ENCODE measurements at places on chromosomes 2 and 18. TPM values are rescaled to one million over a fixed set of nuclear protein-coding genes. Genes with fewer than 3 reads are reported as not detected.

- no peak for DNase-seq
Observed at GRCh38 chr2:21772624-21773023, 648.9 kb downstream of the TDRD15 start.

DNA sequence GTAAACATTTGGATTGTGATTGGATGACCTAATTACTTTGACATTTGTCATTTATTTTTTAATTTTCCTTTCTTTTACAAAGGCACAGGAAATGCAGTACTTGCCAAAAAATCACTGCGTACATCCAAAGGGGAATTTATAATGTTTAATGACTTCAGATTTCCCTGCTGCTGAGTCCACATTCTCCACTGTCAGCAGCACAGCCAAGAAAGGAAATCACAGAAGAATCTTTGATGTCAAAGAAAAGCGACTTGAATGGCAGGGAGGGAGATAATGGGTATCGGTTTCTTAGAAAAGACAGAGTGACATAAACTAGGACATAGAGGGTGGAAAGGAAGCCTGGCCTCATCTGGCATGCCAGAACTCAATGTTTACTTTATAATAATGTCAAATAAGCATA, 41.4 kb upstream of the COPS8 start:
- DNase-seq: peak; percentile 29

GRCh38 chr18:46336278-46337111, 232.3 kb downstream of the HAUS1 start:
- DNase-seq: peak; percentile 52

GRCh38 chr2:111694700-111695101, 189.3 kb downstream of the ANAPC1 start:
- DNase-seq: no peak

DNA sequence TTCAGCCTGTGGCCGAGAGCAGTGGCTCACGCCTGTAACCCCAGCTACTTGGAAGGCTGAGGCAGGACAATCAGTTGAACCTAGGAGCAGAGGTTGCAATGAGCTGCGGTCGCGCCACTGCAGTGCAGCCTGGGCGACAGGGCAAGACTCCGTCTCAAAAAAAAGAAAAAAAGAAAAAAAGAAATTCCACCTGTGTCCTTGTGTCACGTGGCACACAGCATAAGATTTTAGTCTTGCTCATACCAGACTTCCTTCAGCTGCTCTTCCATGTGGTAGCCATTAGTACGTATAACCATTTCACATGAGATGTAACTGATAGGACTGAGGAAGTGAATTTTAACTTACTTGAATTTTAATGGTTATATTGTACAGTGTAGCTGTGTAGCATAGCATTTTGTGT, 4.0 kb downstream of the NOP58 start:
- DNase-seq: no peak

- DNase-seq: no peak
Observed at GRCh38 chr2:201680743-201681142, 17.7 kb downstream of the MPP4 start.

DNA sequence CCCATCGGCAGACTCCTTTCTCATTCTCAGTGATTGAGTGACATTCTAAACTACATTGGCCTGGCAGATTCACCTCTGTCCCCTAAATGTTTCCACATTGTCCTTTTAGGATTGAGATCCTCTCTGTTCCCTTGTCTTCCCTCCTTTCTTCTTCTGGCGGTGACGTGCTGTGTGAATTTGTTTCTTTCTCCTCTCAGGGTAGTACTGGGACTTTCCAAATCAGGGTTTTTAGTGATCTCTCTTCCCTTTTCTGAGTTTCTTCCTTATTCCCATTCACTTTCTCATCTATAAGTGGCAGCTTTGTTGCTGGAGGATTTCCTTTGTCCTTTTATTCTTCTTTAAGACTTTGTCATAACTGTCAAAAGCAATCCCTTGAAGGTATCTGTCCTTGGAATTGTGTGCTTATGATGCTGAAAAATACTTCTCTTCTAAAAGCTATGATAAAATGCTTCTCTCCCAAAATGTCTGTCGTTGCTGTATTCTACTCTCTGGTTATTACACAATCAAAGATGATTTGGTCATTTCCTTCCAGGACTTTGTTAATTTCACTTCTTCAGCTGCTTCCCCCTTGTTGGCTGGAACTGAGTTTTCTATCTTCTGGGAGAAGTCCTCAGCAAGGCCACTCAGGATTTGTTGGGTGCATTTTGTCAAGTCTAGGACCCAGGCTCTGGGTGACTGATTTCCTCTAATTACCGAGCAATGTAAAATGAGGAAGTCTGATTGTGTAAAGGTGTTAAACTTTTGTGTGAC, 4.9 kb upstream of the IL1B start:
- DNase-seq: no peak

GRCh38 chr18:2981212-2981728, 31.7 kb downstream of the LPIN2 start:
- no peak for DNase-seq

- DNase-seq: peak; percentile 57
Observed at GRCh38 chr2:101710471-101711318, 13.2 kb downstream of the MAP4K4 start.

- no peak for DNase-seq
Observed at GRCh38 chr18:67211646-67212045, 304.9 kb downstream of the DSEL start.

DNA sequence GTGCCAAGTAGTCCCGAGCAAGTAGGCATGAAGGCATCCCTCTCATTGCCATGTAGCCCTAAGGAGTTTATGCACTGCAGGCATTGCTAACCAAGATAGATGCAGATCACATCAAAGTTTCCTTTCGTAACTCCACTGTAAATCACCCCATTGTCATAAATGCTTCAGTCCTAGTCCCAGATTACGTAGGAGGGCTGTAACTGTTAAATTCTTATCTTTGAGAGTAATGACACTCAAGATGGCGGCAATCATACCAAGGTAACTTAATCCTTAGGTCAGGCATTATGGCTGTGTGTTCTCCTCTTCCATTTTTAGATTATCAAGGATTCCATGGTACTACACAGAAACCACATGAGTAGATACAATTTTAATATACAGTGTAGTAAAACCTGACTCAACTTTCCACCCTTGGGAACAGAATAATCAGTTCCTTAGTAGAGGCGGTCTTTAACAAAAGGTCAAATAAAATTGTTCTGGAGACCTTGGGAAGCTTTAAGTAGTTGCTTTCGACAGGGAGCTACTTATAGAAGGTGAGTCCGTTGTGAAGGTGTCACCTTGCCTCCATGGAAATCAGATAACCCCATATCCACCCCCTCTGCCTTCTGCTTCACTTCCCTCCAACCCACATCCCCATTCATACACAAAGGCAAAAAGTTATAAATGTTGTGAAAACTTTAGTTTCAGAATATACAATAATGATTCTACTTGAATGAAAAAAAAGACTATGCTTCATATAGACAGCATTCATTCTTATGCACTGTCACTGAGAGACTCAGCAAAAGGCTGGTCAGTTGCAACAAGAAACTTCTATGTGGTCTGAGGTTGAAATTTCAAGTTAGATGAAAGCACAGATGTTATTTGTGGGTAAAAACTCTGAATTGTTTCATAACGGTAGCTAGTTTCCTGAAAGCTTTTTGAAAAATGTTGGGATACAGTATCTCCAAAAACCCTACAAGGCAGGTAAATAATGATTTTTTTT, 64.8 kb upstream of the GALNT5 start:
- no peak for DNase-seq

- DNase-seq: no peak
Observed at GRCh38 chr2:120305296-120305695, 40.6 kb upstream of the INHBB start.

- DNase-seq: no peak
Observed at GRCh38 chr2:174711206-174711605, 53.1 kb downstream of the CHRNA1 start.

DNA sequence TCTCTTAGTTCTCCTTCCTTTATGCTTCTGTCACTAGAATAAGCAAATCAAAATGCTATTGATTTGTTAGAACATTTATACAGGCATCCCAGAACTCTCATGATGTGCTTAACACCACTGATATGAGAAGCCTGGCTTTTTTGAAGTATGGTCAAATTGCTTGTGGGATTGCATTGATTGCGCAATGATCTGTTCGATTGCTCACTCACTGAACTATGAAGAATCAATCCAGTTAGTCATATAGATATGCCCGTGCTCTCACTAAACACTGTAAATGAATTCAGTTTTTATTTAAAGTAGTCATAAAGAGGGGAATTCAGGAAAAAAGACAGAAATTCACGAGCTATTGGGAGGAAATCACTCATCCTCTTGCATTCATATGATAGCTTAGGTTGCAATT, 1237.8 kb downstream of the SUCLG1 start:
- no peak for DNase-seq

GRCh38 chr2:198763793-198764192, 693.9 kb downstream of the SATB2 start:
- no peak for DNase-seq

DNA sequence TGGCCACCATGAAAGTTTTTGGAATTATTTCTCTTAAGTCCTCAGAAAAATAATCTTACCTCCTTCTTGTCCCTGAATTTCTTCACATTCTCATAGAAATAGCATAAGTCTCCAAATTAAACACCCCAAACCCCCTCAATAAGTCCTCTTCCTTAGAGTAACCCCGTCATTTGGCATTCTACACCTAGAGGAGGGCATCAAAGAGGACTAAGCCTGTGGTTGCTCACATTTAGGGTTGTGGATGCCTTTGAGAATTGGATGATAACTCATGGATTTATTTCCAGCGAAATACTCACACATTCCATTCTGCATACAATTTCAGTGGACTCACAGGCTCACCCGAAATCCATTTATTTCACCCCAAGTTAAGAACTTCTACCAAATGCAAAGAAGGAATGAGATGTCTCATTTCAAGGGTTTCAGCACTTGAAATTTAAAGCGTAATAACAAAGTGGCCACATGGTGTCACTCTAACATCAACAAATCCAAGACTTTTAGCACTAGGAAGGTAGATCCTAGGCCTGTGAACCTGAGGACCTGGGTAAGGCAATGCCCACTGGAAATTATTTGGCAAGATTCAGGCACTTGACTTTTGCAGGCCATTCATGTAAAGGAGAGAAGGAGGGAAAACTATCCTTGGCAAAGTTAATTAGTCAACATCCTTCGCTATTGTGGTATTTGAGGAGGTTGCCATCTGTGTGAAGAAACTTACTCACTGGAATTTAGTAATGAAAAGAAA, 24.6 kb downstream of the DYTN start:
- peak; percentile 74 for DNase-seq

DNA sequence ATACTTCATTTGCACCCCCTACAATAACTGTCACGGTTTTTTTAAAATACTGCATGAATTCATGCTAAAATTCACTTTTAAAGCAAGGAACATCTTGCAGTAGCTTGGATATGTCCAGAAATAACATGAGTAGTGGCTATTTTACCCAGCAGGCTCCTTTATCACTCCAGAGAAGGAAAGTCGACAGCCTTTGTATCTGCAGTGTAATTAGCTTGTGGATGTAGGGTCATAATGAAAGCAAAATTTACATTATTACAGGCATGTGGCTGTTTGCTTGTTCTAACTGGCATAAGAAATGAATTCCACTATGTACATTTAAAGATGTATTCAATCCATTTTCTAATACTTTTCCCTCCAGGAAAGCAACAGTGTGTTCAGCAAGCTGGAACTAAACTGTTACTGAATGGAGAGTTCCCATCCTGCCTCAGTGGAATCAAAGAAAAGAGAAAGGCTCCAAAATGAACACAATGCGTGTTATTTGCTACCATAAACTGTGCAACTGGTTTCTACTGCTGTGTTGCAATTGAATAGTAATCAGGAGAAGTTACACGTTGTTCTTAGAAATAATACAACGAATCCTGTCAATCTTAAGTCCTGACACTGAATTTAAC, 321.2 kb upstream of the VRK2 start:
- no peak for DNase-seq

- DNase-seq: no peak
Observed at GRCh38 chr2:157304811-157305722, 20.6 kb downstream of the ERMN start.

- no peak for DNase-seq
Observed at GRCh38 chr2:190999949-191000665, 13.9 kb downstream of the STAT1 start.

- DNase-seq: no peak
Observed at GRCh38 chr18:36419900-36420531, 122.5 kb downstream of the FHOD3 start.

DNA sequence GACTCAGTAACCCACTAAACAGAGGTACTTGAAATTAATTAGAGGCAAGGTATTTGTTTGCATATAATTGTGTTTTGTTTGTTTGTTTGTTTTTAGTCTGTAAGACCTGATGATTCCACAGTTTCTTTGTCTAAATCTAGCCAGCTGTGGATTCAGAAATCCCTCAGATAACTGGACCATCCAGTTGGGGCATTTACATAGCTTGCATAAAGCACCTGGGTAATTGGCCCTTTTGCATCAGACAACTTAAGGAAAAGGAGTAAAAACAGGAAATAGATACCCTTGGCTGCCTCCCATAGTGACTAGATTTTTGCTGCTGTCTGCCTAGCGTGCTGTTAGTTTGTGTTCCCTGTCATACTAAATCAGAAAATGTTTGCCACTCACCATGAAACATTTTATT, 46.6 kb upstream of the XIRP2 start:
- DNase-seq: no peak

- DNase-seq: peak; percentile 92
Observed at GRCh38 chr2:110211938-110212858, at the start of gene MTLN. MTLN (minus strand) TSS chr2:110212547; CDS start chr2:110212525, 22 bp downstream.

- no peak for DNase-seq
Observed at GRCh38 chr2:5227062-5227699, 465.0 kb upstream of the SOX11 start.

The DYNAP gene
- polyA plus RNA-seq: not detected

The CD8A gene
- polyA plus RNA-seq: 2.7 TPM

The IL1B gene
- polyA plus RNA-seq: 0.53 TPM

The MTX2 gene
- polyA plus RNA-seq: 42.3 TPM

The DTNB gene
- 60.5 TPM for polyA plus RNA-seq

The SLC19A3 gene
- polyA plus RNA-seq: 2.1 TPM

The TMEM247 gene
- polyA plus RNA-seq: not detected

The GPBAR1 gene
- 0.39 TPM for polyA plus RNA-seq

The PCARE gene
- polyA plus RNA-seq: not detected

The FLACC1 gene
- polyA plus RNA-seq: not detected

The ALPG gene
- not detected for polyA plus RNA-seq

The ARHGAP25 gene
- polyA plus RNA-seq: 4.9 TPM

The ANTXR1 gene
- polyA plus RNA-seq: 27.7 TPM

The GPR39 gene
- polyA plus RNA-seq: not detected

The UGT1A10 gene
- not detected for polyA plus RNA-seq
